Activated CD4-positive, CD25-positive, alpha-beta regulatory T cell (primary cell): ENCODE measurements at places on chromosomes 7 and 10.
A peak's percentile ranks its signal among the peaks of the same experiment; 100 is the strongest.

GRCh38 chr10:5648494-5649457, 17.6 kb downstream of the ASB13 start:
- DNase-seq = no peak

DNA sequence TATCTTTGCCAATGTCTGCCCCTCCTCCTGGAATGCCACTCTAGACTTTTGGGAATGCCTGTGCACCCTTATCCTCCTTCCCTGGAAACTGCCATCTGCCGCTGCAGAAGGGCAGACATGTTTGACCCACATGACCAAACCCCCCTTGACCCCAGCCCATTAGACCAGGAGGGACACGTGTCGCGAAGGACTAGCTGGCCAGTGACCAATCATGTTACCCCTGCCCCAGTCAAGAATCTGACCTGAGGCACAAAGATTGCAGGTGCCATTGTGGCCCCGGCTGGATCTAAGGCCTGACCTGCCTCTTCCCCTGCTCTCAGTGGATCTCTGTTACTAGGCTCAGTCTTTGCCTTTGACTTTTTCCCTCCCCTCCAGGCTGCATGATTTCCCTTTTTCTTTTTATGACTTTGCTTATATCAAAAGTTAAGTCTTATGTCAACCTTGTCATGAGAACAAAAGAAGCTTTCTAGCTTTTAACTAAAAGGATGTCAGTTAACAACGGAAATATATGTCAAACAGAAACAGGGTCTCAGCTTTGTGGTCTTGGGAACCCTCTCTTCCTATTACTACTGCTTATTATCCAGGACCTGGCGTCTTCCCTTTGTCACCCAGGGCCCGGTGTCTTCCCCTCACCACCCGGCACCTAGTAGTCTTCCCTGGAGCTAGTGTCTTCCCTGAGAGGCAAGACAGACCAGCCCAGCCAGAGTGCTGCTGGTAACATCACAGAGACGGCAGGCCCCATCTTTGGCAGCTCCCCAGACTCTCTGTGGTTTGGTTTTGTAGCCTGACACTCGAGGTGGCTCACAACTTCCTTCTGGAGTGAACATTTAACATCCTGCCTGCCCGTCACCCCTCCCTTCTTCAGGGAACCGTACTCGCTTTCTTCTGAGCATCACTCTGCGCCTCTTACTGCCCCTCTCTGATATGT, 24.4 kb upstream of the PPIF start:
- peak; percentile 61 for DNase-seq

GRCh38 chr10:20221356-20221755, 405.1 kb downstream of the PLXDC2 start:
- no peak for DNase-seq

DNA sequence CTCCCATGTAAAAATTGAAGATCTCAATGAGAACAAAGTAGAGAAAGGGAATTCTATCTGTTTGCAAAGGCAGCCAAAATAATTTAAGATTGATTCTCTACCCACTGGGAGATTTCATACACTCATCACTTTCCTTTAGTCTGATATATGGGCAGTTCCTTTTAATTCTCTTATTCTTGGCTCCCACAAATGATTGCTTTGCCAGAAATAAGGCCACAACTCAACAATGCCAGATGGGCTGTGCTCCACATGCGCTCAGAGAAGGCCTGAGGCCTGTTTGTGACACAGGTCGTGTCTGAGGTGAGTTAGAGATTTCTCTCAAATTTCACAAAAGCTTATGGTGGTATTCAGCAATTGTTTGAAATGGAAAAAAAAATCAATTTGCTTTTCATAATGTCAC, 501.9 kb upstream of the SEMA3D start:
- no peak for DNase-seq

DNA sequence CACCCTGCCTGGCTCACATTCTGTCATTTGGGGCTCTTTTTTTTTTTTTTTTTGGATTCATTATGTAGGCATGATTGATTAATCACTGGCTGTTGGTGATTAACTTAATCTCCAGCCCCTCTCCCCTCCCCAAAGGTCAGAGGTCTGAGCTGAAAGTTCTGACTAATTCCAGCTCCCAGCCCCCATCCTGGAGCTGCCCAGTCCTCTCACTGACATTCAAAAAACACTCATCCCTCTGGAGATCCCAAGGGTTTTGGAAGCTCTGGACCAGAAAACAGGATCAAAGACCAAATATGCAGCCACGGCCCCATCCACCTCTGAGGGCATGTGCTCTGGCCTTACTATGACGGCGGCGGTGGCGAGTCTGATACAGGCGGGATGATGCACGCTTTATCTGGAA, 53.8 kb downstream of the RBM17 start:
- DNase-seq = no peak
